Ecto neural progenitor cell (in vitro differentiated cells): ENCODE measurements at places on chromosomes 12 and 14.
A peak's percentile ranks its signal among the peaks of the same experiment; 100 is the strongest.

DNA sequence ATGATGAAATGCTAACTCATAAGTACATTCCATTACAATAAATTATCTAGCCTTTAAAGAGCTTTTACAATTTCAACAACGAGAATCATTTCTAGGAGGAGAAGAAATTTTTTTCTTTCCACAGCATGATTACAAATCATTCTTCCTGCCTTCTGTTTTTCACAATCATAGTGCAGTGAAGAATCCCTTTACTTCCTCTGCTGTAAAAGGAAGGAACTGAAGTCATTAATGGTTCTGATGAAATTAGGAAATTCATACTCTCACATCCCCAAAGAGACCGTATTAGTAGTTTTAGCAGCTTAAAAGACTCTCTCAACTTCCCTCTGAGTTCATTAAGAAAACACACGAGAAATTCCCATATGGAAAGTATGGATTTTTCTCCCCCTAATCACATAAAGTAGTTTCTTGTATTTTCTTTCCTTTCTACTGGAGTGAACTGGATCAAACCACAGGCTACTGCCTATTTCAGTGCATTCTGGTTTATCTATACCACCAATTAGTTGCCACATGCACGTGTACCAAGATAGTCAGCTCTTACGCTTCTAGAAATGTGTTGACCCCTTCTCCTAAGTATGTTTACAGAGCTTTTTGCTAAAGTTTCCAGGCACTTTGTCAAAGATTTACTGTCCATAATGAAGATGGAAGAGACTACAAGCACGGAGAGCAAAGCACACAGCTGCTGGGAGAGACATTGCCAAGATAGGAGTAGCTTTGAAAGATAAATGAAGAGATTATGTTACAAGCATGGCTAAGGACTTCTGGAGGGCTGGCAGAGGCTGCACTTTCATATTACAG, 58.9 kb upstream of the KITLG start:
- DNase-seq = no peak

DNA sequence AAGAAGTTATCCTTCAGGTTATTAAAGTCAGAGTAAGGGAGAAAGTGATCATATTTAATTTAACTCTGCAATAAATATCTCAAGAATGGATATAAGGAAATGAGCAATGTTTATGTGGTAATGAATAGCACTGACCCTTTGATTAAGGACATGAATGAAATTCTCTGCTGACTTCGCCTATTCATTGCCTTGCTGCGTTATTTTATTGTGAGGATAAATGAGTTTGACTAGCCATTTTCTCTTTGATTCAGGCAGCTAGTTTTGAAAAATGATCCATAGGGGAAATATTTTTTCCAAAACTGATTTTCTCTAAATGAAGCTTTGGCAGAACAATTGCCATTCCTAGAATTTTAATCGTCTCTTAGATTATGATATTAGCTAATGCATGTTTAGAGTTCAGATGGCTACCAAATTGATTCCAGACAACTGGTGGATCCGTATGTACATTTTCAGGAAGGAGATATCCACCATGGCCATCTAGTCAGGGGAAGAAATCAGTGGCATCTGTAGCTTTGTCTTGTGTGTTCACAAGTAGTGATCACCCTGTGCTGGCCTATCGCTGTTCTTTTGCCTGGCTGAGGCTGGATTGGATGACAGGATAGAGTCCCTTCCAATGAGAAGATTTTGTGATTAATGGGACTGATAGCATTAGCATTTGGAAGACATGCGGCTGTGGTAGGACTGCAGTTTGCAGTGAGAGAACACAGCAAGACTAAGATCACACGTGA, 302.3 kb upstream of the RGS6 start:
- DNase-seq = no peak

- DNase-seq = no peak
These were observed 559.8 kb downstream of the RPL10L start for GRCh38 chr14:46091819-46092218.

- no peak for DNase-seq
These were observed 39.8 kb downstream of the SPRING1 start for GRCh38 chr12:116698116-116698515.

GRCh38 chr12:110913119-110914056, 7.0 kb downstream of the MYL2 start:
- no peak for DNase-seq

DNA sequence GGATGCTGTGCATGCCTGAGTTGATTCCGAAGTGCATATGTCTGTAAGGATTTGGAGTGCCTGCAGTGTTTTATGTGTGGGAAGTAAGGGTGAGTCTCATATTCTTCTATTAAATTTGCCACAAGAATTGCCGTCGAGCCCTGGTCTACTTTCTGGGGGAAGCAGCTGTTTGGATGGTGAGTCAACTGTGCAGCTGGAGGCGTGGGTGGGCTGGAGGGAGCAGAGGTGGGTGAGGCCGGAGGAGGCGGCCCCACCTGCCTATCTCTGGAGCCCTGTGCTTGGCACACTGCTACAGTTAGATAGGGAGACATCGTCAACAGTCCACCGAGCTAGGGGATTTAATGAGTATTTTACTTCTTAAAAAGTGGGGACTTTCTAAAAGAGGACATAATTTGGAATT, 9.7 kb downstream of the GLRX5 start:
- DNase-seq = no peak

DNA sequence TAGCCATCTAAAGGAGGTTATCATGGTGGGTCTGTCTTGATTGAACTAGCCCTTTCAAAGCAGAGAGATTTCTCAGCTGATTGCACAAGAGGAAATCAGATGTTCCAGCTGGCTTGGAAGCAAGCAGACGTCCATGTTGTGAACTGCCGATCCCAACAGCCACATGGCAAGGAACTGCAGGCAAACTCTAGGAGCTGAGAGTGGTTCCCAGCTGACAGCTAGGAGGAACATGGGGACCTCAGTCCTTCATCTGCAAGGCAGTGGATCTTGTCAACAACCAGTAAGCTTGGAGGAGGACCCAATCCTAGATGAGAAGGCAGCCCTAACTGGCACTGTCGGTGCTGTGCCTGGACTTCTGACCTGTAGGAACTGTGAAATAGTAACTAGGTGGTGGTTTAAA, 7.7 kb downstream of the ACVR1B start:
- DNase-seq = no peak

DNA sequence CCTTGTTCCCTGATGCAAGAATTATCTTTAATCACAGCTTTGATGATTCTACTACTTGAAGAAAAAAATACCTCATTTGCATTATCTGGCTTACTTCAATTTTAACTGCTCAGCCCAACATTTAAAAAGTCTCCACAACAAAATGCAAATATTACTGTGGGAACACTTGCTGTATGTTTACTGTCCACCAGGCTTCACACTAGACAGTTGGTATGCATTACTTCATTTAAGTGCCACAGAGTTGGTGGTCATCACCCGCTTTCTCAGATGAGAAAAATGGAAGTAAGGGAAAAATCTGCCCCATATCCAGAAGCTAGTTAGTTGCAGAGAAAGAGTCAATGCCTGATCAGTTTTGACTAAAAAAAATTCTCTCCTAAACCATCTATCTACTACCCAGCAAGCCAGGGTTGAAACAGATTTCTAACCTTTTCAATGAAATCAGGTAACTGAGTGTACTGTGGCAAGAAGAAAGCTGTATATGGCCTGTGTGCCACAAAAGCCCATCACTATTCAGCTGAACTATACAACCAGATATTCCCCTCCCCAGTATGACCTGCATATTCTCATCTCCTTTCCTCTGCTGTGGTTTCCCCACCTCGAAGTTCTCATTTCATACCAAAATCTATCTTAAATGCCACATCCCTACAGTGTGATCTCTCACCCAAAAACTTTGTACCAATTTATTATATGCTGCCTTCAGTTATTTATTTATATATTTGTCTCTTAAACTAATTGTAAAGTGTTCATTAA, 90.3 kb downstream of the ATP2B1 start:
- DNase-seq = no peak

DNA sequence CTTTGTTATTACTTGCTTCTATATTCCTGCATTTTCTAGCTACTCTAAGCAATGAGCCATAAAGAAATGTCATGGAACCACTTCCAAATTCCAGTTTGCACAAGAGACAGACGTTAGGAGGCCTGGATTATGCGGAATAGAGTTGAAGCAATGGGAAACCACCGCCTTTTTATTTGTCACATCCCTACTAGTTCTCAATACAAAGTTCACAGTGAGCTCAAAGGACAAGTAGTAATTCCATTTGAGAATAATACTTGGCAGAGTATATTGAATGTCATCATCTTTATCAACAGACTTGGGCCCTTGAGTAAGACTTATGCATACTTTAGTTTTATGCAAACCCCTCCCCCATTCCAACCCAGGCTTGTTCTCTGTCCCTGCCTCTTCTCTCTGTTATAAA, 3.7 kb upstream of the SLC15A5 start:
- DNase-seq = no peak

DNA sequence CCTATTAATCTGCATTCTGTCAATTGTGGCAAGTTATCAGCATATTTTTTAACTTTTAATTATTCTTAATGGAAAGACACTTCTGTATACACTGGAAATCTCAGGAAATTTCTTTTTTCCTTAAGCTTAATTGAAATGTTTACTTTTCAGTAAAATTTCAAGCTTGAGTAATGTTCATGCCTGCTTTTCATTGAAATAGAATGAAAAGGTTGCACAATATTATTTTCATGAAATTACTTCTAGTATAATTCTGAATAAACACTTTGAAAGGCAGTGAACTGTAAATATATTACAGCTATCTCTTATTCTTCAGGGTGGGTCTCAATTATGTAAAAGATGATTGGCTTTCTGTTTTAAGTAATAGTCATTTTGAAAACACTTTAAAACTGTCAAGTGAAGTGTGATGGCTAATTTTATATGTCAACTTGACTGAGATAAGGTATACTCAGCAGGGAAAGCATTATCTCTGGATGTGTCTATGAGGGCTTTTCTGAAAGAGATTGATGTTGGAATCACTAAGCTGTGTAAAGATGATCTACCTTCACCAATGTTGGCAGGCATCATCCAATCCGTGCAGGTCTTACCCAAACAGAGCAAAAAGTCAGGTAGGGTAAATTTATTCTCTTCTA, 29.9 kb downstream of the CLEC2D start:
- no peak for DNase-seq

DNA sequence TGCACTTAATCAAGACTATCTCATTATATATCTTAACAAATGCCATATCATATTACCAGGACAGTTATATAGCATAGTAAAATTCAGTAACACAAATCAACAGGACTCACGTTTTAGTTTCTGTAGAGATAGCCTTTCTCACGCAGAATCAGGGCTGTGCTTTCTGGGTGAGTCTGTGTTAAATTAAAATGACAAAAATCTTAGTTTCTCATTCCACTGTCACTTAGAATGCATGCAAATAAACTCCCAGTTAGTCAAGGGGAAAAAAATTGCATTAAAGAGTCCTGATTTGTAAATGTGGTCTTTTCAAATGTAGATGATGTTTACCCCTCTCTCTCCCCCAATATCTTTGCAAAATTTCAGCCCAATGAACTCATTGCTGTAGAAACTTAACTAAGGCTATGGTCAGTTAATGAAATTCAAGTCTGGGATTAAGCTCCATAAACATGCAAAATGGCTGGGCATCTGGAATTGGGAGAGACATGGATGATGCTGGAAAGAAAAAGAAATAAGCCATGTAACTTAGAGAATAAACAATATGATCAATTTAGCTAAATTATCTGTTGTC, 77.8 kb upstream of the MGAT4C start:
- DNase-seq = no peak

GRCh38 chr12:131860472-131861260, 32.5 kb downstream of the MMP17 start:
- DNase-seq = peak; percentile 73

- DNase-seq = no peak
These were observed 32.4 kb downstream of the MAX start for GRCh38 chr14:65069874-65070413.

- DNase-seq = no peak
These were observed 73.8 kb downstream of the ACADS start for GRCh38 chr12:120799243-120800045.

DNA sequence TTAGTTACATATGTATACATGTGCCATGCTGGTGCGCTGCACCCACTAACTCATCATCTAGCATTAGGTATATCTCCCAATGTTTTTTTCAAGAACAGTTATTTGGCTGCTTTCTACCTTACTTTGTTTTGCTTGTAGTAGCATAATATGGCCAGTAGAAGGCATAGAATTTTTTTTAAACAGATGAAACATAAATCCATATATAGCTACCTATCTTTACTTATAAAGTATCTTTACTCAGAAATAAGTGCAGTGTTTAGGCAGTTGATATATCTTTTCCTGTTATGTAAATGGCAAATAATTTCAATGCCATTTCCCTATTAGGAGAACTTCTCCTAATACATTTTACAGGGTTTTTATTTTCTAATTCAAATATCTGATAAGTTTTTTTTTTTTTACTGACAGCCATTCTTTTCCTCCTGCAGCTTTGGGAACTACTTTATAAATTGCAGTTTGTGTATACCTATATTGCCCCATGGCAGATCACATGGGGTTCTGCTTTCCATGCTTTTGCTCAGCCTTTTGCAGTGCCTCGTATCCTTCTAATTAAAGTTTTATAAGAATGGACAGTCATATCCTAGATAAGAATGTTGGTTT, 143.1 kb downstream of the PCNX1 start:
- no peak for DNase-seq

DNA sequence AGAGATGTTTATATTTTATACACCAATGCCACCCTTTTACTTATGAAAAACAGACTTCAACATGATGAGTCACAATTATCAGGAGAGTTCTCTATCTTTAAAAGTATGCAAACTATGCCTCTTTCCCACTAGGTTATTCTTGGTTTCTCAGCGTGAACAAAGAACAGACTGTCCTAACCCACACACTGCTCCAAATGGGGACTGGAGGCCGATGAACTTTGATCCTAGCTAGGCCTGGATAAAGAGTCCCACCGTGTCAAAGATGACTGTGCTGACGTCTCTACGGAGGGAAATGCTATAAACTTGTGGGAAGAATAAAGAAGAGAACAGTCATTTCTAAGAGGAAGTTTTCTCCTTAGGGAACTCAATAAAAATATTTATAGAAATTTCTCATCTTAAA, 160.1 kb downstream of the EPS8 start:
- peak; percentile 67 for DNase-seq

DNA sequence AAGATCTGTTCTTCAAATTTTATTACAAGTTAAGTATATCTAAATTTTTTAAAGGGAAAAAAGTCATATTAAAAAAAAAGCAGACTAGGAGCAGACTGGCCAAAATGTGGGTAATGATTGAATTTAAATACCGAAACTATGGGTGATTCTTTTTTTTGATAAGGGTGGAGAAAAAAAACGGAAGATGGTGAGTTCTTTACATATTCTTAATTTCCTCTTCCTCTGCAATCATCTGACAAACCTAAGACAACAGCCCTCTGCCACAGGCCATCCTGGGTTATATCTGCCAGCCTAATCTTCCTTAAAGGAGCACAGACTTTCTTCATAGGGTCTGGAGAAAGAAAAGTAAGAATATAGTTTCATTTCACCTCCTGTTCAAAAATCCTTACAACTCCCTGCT, 108.0 kb downstream of the PPP2R5E start:
- no peak for DNase-seq

GRCh38 chr12:75883241-75883640, 148.3 kb downstream of the PHLDA1 start:
- DNase-seq = no peak
